NCI-H345 (cell line): ENCODE measurements at places on chromosomes 12 and 14.

- DNase-seq: no peak
Measured at GRCh38 chr12:774051-774614, 21.8 kb downstream of the WNK1 start.

- DNase-seq: no peak
Measured at GRCh38 chr14:95188380-95188779, 31.1 kb upstream of the DICER1 start.

GRCh38 chr12:114691763-114692185 is 7.8 kb upstream of the TBX3 start:
- no peak for DNase-seq

DNA sequence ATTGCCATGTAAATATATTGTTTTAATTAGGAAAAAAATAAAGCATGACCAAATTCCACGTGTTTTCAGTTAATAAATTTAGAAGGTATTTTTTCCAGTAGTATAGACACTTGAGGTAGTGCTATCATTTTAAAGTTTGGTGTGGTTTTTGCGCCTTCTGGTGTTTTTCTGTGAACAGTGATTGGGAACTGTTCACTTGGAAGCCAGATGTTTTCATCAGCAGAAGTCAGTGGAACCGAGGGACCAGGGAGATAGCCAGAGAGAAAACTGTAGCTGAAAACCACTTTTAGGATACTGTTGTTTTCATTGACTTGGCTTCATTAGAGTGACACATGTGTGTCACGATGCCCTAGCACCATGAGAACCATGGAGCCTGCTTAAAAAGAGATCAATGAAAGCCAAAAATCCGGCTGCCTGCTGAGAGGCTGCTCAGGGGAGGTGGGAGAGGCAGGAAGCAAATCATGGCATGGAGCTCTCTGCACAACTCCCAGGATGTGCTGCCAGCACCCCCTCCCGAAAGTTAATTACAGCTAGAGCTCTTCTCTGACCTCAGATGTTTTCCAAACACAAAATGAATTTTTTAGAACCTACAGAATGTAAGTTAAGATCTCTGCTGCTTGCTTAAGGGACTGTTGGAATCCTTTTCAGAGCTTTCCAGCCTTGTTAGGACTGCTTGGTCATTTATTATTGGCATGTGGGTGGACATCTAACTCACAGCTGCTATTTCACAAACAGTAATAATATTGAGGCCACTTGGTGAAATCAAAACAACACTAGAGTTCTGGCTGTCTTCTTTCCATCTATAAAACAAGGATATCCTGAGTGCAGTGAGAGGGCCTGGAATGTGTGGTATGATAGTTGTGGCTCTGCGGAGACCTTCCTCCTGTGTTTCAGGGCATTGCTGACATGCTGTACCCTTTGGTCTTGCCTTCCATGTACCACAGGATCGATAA is 192.3 kb downstream of the ANO4 start:
- peak; percentile 33 for DNase-seq

- DNase-seq: no peak
Measured at GRCh38 chr12:71536939-71537622, 97.5 kb downstream of the LGR5 start.

DNA sequence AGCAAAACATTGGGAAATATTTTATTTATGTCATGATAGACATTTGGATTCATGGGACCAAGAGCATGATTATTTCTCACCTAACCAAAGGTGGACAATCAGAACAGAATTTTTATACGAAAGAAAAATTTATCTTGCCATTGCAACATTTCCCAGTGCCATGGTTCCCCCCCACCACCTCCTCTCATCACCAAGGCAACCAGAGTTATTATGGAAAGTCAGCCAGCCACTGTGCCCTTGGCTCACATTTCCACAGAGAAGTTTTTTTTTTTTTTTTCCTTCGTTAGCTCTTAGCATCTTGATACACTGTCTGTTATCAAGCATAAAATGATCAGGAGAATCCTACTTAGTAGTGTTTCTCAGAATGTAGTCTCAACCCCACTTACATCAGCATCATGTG is 176.4 kb upstream of the TMTC1 start:
- no peak for DNase-seq

- DNase-seq: no peak
Measured at GRCh38 chr12:127429551-127430285, 837.3 kb upstream of the TMEM132C start.

DNA sequence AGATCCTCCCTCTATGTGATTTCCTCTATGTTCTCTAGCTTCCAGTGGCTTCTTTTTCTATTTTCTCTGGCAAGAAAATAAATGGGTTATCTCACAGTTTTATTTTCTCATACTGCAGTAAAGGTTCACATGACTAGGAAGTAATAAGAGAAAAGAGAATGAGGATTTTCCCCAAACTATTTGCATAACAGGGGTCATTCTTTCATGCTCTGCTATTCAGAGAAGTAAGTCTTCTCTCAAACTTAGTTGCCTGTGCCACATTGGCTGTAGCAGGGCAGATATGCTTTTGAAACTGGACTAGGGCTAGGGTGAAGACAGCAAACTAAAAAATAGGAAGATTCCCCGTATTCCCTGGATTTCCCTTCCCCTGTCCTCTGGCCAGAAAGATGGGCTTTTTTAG is 57.4 kb downstream of the ACSM4 start:
- no peak for DNase-seq

- DNase-seq: peak; percentile 69
Measured at GRCh38 chr14:50830044-50830931, 674 bp downstream of the NIN start.

DNA sequence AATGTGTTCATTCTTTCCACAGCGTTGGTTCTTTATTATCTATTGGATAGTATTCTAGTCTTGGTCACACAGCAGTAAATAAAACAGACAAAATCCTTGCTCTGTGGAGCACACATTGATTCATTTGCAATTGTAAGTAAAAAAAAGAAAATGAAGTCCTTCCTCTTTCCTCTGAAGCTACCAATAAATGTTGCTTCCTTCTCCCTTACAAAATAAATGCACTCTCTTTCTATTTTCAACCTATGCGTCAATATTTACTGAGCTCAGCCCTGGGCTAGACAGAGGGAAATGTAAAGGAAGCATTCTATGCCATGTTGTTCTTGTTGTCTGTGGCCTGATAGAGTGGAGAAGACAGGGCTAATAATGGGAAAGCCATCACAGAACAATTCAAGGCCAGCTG is 2.9 kb downstream of the ABHD12B start:
- DNase-seq: peak; percentile 21

DNA sequence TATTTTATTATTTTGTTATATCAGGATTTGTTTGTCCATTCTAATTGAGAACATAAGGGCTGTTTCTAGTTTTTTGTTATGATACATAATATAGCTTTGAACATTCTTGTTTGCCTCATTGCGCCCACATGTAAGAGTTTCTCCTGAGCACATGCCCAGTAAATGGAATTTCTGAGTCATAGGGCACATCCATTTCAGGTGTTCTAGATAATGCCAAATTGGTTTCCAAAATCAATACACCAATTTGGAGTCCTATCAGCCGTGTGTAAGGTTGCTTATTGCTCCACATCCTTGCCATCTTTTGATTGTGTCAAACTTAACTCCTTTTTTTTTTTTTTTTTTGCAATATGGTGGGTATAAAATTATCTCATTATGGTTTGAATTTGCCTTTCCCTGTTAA is 97.9 kb upstream of the RESF1 start:
- no peak for DNase-seq

GRCh38 chr12:120367233-120367923 is 1.6 kb downstream of the MSI1 start:
- peak; percentile 18 for DNase-seq

DNA sequence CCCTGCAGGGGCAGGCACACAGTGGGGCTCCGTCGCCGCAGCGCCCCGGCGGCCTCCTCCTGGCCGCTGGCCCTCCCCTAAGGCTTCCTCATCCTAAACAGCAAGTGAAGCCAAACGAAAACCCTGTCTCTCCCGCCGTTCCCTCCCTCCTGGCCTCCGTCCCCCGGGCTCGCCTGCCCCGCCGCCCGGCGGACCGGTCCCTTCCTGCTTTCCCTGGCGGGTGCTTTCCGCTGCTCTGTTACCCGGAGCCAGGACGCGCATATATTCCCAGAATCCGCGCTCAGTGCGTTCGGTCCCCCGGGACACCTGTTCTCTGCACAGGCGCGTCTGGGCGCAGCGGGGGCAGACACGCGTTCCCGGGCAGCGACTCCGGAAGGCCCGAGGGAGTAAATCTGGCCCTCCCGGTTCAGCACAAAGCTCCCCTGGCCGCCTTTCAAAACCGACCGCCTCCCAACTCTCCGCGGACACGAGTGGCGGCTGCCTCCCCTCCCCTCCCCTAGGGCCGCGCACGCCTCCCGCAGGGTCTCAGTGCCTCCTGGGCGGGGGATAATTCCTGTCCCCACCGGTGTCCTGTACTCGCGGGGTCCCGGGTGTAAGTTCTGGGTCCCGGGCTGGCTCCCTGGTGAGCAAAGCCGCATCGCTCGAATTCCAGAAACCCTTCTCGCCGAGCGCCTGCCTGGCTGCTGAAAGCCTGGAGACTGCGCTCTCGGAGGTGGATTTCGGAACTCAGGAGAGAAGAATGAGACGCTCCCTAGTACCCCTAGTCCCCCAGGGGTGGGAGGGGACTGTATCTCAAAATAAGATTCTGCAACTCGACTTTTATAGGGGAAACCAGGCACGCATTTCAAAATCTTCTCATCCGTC is 21.4 kb upstream of the CEP170B start:
- peak; percentile 52 for DNase-seq

DNA sequence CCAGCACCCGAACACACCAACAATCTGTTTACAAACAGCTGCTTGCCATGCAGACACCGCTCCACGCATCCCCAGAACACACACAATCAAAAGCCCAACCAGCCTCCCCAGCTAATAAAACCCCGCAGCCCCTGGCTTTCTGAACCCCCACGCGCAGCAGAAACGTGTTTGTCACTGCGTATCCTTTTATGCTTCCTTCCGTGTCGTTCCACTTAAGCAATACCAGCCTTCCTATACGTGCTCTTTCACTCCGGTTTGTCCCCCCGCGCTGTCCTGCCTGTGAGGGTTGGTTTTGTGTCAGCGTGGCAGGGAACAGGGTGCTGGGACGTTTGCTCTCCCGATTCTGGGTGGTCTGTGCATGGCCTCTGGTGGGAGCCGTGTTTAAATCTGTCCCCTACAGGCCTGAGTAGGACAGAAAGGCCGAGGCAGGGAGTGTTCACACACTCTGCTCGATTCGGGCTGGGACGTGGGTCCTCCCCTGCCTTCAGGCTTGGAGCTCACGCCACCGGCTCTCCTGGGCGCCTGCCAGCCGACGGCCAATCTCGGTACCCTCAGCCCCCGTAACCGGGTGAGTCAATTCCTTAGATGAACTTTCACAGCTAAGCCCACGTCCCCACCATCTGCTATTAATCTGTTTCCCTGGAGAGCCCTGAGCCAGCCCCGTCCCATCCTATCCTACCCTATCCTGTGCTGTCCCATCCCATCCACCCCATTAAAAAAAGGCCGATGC is 60.0 kb downstream of the NOC4L start:
- no peak for DNase-seq
